Activated T-helper 1 cell treated with anti-CD3 and anti-CD28 coated beads, Interleukin-2, amount 50 U/mL, for 16 hours (primary cell): ENCODE measurements at places on chromosomes 7 and 10.

DNA sequence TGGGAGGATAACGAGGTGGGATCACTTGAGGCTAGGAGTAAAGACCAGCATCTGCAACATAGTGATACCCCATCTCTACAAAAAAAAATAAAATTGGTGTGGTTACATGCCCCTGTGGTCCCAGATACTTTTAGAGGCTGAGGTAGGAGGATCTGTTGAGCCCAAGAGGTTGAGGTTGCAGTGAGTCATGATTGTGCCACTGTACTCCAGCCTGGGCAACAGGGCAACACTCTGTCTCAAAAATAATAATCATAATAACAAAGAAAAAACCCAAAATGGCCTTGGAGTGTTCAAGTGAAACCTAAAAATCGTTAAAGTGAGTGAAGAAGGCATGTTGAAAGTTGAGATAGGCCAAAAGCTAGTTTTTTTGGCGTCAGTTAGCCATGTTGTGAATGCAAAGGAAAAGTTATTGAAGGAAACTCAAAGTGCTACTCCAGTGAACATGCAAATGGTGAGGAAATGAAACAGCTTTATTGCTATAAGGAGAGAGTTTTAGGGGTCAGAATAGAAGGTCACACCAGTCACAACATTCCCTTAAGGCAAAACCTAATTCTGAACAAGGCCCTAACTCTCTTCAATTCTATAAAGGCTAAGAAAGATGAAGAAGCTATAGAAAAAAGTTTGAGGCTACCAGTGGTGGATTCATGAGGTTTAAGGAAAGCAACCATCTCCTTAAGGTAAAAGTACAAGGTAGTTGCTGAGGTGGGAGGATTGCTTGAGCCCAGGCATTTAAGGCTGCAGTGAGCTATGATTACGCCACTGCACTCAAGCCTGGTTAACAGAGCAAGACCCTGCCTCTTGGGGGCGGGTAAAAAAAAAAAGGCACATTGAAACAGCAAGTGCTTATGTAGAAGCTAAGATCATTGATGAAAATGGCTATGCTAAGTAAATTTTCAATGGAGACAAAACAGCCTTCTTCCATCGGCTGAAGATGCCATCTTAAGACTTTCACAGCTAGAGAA is 45.4 kb upstream of the STOX1 start:
- no peak for DNase-seq

DNA sequence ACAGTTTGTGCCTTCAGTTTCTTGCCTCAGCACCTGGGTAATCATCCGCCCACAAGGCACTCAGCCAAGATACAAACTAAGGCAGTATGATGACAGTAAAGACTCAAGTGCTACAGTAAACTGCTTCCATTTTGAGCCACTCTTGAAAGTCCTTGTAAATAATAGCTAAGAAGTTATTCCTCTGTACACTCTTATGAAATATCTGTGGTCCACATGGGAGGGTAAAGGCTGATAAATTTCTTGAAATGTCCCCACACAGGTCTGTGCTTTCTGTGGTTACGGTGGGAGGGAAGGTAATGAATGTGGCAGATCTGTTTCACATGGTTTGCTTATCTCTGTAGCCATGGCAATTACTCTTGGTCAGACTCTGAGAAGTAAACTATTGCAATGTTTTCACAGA is 551.0 kb upstream of the ZWINT start:
- DNase-seq, result no peak

DNA sequence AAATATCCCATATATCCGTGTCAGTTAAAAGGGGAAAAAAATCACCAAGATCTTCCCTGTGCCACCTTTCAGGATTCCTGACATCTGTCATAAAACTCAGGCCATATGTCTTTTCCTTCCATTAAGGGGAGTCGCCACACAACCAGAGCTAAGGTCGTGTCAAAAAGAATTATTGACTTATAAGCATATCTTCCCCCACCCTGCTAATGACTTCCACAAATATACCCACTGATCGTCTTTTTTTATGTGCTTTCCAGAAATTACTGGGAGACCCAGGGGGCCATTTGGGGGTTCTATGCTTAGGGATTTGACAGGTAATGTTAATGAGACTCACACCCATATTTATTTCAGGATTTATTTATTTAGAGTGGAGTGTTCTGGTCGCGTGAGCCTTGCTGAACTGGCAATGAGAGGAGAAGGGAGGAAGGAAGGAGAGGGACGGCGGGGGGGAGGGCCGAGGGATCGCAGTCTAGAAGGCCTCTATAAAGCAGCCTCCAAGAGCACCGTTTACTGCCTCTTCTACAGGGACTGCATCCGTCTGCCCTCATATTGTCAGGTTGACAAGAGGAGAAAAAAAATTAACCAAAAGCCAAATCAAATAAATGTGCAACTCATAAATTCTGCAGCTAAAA is 135.7 kb upstream of the MGMT start:
- no peak for DNase-seq

DNA sequence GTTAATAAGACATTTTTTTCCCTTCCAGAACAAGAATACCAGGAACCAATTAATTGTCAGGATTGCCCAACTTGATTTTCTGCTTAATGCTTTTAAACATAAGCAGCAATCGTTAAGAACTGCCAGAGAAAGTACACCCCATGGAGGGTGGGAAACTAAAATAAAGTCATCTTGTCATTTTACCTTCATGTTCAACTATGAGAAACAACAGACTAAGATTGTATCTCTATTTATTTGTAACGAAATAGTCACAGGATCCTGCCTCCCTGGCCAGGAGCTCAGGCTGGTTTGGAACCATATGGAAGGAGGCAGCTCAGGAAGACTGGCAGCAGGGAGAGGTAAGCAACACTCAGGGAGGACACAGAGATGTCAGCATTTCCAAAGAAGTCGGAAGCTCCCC is 129.6 kb downstream of the TNS3 start:
- DNase-seq, result no peak

DNA sequence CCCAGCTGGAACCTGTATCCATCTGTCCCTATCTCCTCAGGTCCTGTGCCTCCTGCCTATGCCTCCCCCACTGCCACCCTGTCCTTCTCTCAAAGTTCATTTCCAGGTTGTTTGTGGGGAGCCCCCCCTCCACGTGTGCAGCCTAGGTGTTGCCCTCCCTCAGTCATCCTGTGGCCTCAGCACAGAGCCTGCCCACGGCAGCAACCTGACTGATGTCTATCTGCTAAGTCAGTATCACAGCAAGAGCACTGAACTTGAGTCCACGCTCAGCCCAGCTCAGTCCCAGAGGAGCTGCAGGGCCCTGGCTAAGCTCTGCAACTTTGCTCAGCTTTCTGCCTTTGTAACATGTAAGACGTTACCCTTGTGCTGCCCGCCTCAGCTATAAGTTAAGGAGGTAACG is 28.7 kb downstream of the FAM53B start:
- no peak for DNase-seq

DNA sequence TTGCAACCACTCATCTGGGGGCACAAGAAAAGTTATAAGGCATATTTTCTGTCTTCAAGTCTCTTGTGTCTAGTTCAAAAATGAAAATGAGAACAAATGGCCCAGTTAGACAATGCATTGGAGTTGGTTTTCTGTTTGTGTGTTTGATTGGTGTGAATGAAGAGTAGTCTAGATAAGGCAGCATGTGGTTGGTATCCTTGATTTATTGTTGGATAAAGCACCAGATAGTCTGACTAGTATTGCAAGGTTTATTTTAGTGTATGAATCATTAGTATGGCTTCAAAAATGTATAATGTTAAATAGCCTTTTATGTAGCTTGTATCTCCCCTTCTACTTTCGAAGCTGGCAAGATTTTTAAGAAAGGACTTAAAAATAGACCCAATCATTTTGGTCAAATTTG is 237.3 kb downstream of the CDK14 start:
- DNase-seq, result no peak

DNA sequence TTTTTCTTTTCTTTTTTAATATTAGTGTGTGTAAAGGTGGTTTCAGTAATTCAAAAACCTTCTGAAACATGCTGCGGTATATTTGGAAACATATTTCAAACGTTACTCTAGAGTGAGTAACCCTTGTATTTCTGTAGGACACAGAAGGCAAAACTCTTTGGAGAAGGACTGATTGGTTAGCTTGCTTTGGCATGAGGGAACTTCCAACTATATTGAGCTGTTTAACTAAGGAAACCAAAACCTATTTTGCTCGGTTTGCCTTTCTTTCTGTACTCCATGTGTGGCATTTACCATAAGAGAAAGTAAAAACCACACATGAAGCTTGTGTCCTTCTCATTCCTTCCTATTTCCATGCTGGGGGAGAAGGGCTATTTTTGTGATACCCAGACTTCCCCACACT is 149.8 kb downstream of the DYNC1I1 start:
- DNase-seq, result no peak

DNA sequence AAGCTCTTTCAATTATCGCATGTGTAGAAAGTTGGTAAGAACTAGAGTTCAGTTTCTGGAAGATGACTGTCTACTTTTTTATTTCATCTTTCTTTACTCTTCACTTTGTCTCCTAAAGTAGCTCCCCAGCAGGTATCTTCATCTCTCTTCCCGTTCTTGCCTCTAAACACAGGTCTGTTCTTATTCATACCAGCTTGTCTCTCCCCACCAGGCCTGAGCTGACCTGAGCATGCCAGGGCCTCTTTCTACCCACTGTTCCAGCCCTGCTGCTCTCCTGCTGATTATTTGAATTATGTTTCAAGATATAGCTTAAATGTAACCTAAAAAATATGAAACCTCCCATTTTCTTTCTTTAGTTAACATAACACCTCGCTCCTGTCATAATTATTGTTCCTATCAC is 386.1 kb upstream of the LRGUK start:
- no peak for DNase-seq

DNA sequence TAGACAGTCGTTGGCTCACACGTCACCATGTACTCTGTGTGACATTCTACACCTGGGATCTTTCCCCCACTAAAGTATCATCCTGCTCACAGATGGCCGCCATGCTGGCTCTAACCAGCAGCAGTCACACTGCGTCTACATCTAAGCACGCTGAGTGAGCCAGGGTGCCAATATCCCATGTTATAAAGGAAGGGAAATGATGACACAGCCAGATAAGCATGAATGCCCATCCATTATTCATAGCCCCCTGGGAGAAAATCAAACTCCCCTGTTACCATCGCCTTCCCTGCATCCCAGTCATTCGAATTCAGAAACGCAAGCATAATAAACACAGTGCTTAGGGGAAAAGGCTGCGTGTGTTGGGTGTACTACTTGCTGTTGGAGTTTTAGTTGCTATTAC is 698.2 kb upstream of the AUTS2 start:
- DNase-seq, result no peak

GRCh38 chr10:86331861-86332260 is 34.7 kb downstream of the GRID1 start:
- DNase-seq, result no peak

DNA sequence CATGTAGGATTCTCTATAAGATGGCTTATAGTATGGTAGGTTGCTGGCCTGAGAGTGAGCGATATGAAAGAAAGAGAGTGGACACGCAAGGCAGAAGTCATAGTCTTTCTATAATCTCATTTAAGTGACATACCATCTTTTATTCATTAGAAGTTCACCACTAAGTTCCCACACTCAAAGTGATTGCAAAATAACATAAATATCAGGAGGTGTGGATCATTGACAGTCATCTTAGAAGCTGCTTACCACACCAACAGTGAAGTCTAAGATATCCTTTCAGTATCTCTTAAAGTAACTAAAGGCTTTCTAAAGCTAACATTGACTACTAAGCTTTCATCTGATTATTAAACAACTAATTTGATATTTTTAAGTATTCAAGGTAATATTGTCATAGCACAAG is 36.9 kb upstream of the GNAI1 start:
- no peak for DNase-seq

DNA sequence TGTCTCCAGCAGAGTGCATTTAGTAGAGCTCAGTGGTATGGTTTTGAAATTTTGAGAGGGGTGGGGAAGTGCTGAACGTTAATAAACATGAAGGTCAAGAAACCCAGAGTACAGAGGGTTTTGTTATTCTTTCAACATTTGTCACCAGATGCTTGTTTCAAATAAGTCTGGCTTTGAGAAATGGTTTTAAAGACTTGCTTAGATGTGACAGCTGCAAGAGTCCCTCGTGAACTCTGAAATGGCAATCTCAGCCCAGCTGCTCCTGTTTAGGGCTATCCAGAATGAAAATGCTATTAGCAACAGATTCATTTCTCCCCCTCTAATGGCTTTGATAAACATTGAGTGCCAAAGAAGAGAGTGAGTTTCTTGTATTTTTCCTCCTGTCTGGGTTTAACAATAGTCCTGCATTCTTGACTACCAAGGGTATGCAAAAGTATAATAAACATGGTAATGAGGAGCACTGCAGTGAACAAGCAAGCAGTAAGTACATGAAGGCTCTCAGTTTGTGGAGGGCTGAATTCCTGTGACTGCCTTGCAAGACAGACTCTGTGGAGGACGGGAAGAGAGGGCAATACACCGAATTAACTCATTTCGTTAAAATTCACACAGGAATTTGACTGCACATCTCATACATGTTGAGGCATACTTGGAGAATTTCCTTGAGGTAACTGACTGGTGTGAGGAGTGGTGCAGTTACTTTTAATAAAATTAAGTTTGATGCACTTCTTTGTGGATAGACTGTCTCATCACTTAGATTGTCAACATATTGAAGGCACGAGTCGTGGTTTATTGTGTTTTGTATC is 490.9 kb downstream of the REEP3 start:
- no peak for DNase-seq

DNA sequence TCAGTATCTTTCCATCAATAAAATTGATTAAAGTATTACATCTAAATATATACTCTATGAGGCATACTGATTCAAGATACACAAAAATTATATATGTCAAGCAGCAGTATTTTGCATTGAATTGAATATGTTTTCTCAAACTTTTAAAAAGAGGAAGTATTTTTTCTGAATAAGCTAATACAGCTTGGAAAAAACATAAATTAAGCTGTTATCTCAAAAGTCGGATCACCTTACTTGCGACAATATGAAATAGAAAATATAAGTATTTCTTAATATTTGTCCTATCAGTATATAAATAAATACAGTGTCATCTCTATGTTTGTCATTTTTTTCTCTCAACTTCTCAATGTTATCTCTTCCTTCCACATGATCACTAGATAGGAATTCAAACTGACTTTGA is 139.3 kb downstream of the MBL2 start:
- DNase-seq, result no peak

GRCh38 chr7:50710441-50711154 is 72.1 kb downstream of the GRB10 start:
- DNase-seq, result no peak

DNA sequence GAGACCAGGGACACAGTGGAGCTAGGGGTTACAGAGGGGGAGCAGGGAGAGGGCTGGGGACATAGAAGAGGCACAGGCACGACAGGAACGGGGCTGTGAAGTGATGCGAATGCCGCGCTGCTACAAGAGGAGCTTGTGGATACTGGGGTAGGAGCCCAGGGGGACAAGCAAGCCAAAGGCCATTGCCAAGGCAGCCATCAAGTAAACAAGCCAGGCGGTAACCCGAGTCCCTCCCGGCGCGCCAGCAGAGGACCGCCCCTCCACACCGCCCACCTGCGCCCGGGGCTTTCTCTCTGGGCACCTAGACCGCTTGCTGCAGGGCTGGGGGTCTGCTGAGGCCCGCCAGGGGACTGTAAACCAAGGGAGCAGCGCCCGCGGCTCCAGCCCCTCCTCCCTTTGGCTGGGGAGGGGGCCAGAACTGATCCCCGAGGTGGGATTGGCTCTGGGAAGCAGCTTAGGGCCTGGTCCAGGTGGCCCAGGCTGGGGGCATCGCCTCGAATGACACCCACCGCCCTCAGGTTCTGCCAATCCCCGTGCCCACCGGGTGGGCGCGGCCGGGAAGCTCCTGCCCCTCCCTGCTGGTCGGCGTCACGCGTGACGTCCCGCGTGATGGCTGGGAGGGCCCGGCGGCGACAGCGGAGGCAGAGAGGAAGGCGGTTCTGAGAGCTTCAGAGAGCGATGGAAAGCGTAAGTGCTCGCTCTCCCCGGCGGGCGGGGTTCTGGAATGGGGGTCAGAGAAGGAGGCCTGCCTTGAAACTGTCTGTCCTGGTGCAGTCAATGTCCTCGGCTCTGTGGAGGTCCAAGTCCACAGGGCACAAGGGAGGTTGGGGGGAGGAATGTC is 982 bp downstream of the SFXN3 start:
- DNase-seq, result peak; percentile 69
